ENCODE measurements at places on chromosomes 7 and 10.

- DNase-seq: no peak
- no peak overlapping the region for H3K4me3 ChIP-seq
- peaks cover 4% of the 10 kb centered on the region for H3K27me3 ChIP-seq
- H3K4me1 ChIP-seq: peaks cover 28% of the 10 kb centered on the region
- H3K36me3 ChIP-seq: no peaks in the 10 kb centered on the region
Measured at GRCh38 chr10:69065406-69066361, 22.2 kb upstream of the SRGN start.

DNA sequence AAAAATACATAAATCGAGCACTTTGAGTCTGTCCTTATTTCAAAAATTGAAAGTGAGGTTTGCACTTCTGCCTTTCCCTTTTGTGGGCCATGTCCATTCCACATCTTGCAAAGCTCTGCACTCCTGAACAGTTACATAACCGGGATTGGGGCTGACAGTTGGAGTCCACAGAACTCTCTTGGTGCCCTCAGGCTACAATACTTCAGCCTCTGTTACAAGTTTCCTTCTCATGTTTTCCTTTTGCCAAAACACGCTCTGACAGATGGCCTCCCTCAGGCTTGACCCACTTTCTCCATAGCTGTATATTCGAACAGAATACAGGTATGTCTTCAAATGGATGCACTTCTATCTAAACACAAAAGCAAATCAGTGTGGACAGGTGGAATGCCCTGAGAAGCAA is 335.9 kb downstream of the WDR37 start:
- no peak overlapping the region for H3K27ac ChIP-seq
- no peaks in the 10 kb centered on the region for H3K36me3 ChIP-seq
- H3K4me3 ChIP-seq: no peak overlapping the region

- H3K27me3 ChIP-seq: peaks cover 73% of the 10 kb centered on the region
- peaks cover 2% of the 10 kb centered on the region for H3K36me3 ChIP-seq
- H3K4me3 ChIP-seq: peak overlapping the region; percentile 53
- DNase-seq: no peak
- H3K4me1 ChIP-seq: peaks cover 37% of the 10 kb centered on the region
Measured at GRCh38 chr10:123146013-123146893, 1.7 kb upstream of the HMX2 start.

GRCh38 chr7:51031791-51032515 is 249.3 kb upstream of the GRB10 start:
- peaks cover 11% of the 10 kb centered on the region for H3K27me3 ChIP-seq
- H3K4me1 ChIP-seq: no peaks in the 10 kb centered on the region
- H3K27ac ChIP-seq: no peak overlapping the region

- H3K4me1 ChIP-seq: peaks cover 5% of the 10 kb centered on the region
- H3K27me3 ChIP-seq: peaks cover 2% of the 10 kb centered on the region
- H3K4me3 ChIP-seq: no peak overlapping the region
- no peak for DNase-seq
- H3K36me3 ChIP-seq: no peaks in the 10 kb centered on the region
Measured at GRCh38 chr10:130017631-130018022, 53.6 kb upstream of the EBF3 start.

- H3K27me3 ChIP-seq: no peaks in the 10 kb centered on the region
- DNase-seq: no peak
- no peak overlapping the region for H3K27ac ChIP-seq
- no peak overlapping the region for H3K4me3 ChIP-seq
- no peaks in the 10 kb centered on the region for H3K36me3 ChIP-seq
Measured at GRCh38 chr7:11612737-11613136, 219.3 kb downstream of the THSD7A start.

GRCh38 chr7:135991322-135991721 is 14.2 kb upstream of the MTPN start:
- DNase-seq: no peak
- H3K36me3 ChIP-seq: peaks cover 2% of the 10 kb centered on the region
- H3K4me3 ChIP-seq: no peak overlapping the region
- H3K27ac ChIP-seq: no peak overlapping the region

- H3K4me1 ChIP-seq: no peaks in the 10 kb centered on the region
- DNase-seq: no peak
- H3K4me3 ChIP-seq: no peak overlapping the region
- H3K36me3 ChIP-seq: peaks cover 2% of the 10 kb centered on the region
Measured at GRCh38 chr7:28137463-28137862, 43.1 kb downstream of the JAZF1 start.

GRCh38 chr7:129053938-129054437 is 923 bp downstream of the TNPO3 start:
- H3K36me3 ChIP-seq: peaks cover 13% of the 10 kb centered on the region
- H3K27me3 ChIP-seq: peaks cover 8% of the 10 kb centered on the region
- H3K4me3 ChIP-seq: peak overlapping the region; percentile 93
- peak overlapping the region; percentile 99 for H3K27ac ChIP-seq

DNA sequence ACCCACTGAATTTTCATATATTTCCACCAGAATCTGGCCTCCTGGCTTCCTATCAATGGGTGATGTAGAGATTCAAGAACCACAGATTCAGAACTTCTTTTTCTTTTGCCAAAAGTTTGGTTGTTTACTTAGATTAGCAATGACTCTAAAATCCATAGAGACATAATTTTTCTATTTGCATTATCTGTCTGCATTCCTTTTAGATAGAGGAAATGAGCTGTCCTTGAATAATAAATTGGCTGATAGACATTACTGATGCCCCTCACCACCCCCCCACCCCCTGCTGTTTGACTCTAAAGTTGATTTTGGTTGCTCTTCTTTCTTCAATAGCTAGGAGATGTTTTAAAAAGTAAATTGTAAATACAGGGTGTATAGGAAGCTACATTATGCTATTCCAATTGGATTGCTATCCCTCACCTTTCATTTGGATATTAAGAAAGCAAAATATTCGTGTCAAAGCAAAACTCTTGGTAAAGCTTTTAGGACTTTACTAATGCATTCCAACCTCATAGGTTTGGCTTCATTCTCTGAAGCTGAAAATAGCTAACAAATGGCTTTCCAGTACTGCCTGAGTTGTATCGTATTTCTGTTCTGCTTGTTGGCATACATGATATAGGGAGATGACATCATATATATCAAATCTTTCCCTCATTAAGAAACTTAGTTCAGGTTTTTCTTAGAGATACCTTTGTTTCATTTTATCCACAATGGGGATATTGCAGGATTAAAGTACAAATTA is 606.0 kb downstream of the ARL4A start:
- H3K27ac ChIP-seq: no peak overlapping the region
- H3K4me3 ChIP-seq: no peak overlapping the region
- no peaks in the 10 kb centered on the region for H3K36me3 ChIP-seq
- H3K4me1 ChIP-seq: no peaks in the 10 kb centered on the region
- no peaks in the 10 kb centered on the region for H3K27me3 ChIP-seq

- no peak overlapping the region for H3K4me3 ChIP-seq
- no peak overlapping the region for H3K27ac ChIP-seq
- H3K4me1 ChIP-seq: no peaks in the 10 kb centered on the region
- H3K27me3 ChIP-seq: no peaks in the 10 kb centered on the region
Measured at GRCh38 chr7:88111954-88112471, 107.8 kb downstream of the SRI start.

GRCh38 chr7:13153266-13153665 is 465.8 kb downstream of the ARL4A start:
- H3K4me3 ChIP-seq: no peak overlapping the region
- DNase-seq: no peak
- no peak overlapping the region for H3K27ac ChIP-seq
- H3K36me3 ChIP-seq: no peaks in the 10 kb centered on the region
- no peaks in the 10 kb centered on the region for H3K27me3 ChIP-seq

- no peaks in the 10 kb centered on the region for H3K36me3 ChIP-seq
- no peaks in the 10 kb centered on the region for H3K27me3 ChIP-seq
- no peaks in the 10 kb centered on the region for H3K4me1 ChIP-seq
- H3K4me3 ChIP-seq: no peak overlapping the region
Measured at GRCh38 chr7:97430006-97430405, 301.9 kb upstream of the TAC1 start.

GRCh38 chr7:21620054-21620453 is 77.2 kb downstream of the DNAH11 start:
- no peak overlapping the region for H3K27ac ChIP-seq
- no peak overlapping the region for H3K4me3 ChIP-seq
- H3K4me1 ChIP-seq: no peaks in the 10 kb centered on the region
- H3K27me3 ChIP-seq: no peaks in the 10 kb centered on the region
- H3K36me3 ChIP-seq: no peaks in the 10 kb centered on the region

Measured in activated naive CD8-positive, alpha-beta T cell treated with anti-CD3 and anti-CD28 coated beads, Interleukin-2, amount 10 ng/mL, durations not matched to agents 7 days and 5 days (primary cell).